ENCODE measurements at places on chromosomes 5 and 9.

DNA sequence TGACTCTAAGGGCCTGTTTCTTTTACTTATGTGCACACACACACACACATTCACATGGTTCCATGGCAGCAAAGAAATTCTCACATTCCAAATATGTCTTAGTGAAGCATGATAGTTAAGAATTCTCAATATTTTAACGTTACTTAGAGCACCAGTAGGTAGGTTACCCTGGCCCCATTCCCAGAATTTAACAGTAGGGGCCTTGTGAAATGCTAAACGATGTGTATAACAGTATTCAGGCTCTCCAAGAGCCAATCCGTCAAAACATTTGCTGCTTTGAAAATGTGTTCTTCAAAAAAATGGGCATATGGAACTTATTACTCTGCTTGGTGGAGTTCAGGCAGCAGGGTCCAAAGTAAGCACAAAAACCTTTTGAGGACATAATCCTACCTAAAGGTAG is 93.7 kb upstream of the DAB2 start:
- no peak for DNase-seq

DNA sequence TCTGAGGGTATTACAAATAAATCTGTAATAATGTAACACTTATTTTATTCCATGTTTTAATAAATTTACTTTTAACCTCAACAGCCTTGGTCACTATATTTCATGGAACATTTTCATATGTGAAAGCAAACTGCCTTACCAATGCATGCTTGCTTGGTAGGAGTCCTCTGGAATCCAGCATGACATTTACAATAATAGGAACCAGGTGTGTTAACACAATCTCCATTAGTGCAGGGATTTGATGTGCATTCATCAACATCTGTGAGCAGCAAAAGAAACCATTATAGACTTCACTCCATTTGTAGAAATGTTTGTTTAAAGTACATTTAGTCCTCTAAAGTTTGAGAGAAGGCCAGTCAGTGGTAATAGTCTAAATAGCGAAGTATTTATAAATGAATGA is 159.4 kb downstream of the FBN2 start:
- no peak for DNase-seq

DNA sequence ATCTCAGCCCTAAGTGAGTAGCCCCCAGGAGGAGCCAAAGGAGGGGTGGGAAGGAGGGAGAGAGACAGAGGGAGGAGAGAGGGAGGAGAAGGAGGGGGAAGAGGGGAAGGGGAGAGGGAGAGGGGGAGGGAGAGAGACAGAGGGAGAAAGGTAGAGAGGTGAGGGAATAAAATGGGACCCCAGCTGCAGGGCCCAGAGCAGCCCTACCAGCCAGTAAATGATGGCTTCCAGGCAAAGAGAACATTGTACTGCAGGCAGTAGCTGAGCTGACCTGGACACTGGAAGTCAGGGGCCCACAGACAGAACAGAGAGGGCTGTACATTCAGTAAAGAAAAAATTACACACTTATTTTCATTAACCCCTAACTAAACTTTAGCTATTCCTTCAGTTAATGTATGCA is 57.8 kb upstream of the GNE start:
- DNase-seq: no peak

GRCh38 chr9:20551236-20551635 is 71.1 kb downstream of the MLLT3 start:
- no peak for DNase-seq

GRCh38 chr9:122396614-122397148 is 25.9 kb downstream of the PTGS1 start:
- DNase-seq: no peak

DNA sequence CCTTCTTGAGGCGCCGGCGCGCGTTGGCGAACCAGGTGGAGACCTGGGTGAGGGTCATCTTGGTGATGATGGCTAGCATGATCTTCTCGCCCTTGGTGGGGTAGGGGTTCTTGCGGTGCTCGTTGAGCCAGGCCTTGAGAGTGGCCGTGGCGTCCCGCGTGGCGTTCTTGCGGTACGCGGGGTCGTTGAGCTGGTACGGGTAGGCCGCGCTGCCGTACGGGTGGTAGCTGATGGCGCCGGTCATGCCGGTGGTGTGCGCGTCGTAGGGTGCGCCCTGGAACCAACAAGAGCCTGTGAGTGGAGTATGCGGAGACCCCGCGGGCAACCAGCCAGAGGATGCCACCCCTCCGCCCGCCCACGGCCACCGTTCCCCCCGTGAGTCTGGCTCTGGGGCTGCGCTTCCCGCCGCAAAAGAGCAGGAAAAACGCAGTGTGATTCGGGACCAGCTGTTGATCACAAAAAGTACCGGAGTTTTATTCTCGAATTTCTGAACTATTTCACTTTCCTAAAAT is 1.9 kb downstream of the IRX2 start:
- DNase-seq: no peak

- DNase-seq: no peak
These were observed 88.3 kb downstream of the DROSHA start for GRCh38 chr5:31443572-31443971.

GRCh38 chr5:175059687-175060211 is 335.4 kb downstream of the MSX2 start:
- DNase-seq: no peak

DNA sequence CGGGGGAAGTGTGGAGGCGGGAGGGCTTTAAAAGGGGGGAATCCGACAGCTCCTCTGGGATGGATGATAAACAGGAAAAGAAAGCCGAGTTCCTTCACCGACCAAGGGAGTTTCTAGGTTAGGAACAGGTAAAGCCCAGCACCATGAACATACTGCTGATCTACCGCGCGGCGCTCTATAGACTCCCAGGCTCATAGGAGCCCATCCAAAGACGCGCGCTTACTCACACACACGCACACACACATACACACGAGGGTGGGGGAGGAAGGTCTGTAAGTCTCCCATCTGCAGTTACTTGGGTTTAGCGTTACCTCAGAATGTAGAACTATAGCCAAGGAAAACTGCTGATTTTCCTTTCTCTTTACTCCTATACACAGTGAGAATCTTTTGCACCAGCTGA is 2.6 kb upstream of the GABRB2 start:
- DNase-seq: no peak

DNA sequence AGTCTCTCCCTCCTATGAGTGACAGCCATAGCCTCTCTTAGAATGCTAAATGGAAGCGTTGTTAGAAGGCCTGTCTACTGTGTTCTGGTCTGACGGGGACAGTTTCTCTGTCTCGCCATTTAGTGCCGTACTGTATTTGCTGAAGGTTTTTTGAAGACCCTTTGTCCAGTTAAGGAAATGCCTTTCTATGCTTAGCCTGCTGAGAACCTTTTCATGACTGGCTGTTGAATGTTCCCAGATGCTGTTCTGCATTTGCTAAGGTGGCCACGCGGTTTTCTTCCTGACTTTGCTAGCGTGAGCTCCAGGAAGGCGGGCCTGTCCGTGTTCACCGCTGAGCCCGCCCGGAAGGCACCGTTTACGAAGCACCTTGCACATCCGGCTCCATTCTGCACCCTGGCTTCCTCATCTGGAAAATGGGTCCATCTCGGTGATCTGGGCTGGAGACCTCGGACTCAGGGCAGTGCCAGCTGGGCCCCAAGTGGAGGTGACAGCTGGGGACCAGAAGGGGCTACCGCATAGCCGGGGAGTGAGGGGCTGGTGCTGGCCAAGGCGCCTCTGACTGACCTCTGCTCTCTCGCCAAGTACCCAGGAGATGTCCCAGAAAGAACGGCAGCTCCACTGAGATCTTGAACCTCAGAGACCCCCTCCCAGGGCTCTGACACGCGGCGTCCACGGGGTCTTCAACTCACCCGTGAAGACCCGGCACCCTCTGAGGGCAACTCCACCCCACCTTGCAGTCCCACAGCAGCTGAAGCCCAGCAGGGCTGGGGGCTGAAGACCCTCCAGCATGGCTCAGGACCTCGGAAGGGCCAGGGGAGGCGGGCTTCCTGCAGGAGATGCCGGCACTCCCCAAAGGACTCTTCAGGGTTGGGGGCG is 52.5 kb upstream of the NKD2 start:
- no peak for DNase-seq

DNA sequence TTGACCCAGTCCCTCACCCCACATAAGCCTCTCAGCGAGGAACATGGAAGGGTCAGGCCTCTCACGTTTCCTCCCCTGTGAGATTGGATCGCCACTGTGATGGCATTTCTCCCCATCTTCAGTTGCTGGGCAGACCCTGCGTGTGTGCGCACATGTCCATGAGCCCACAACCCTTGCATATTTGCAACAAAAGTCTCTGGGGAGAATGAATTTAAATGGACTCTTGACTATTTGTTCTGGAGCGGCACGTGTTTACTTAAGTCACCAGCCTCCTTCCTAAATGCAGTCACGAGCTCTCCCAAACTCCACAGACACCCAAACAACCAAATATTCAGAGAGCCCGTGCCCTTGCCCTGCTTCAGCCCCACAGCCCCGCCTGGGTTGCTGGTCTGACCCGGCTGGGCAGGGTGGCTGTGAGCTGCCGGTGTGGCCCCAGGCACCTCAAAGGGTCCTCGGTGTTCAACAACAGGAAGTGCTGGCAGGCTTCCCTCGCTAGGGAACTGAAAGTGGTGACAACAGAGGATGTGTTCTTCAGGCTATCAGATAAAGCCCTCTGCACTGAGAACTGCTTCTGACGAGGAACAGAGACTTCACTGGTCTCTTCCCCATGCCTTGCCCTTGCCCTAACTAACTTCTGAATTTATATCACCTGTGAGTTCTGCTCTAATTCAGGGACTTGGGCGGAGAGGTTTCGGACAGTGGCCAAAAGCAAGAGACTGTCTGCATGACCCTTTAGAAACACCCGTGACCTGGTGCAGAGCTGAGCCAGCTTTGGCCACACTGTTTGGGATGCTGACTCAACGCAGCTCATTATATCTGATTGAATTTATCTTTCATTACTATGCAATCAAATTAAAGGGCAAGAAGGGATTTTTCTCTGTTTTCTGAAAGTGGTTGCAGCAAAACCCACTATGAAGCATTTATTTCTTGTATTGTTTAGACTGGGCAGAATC is 19.2 kb upstream of the CD180 start:
- peak; percentile 76 for DNase-seq

GRCh38 chr9:127360829-127361228 is 36.1 kb upstream of the SLC2A8 start:
- DNase-seq: no peak

GRCh38 chr5:142501890-142502289 is 177.1 kb upstream of the SPRY4 start:
- DNase-seq: no peak

DNA sequence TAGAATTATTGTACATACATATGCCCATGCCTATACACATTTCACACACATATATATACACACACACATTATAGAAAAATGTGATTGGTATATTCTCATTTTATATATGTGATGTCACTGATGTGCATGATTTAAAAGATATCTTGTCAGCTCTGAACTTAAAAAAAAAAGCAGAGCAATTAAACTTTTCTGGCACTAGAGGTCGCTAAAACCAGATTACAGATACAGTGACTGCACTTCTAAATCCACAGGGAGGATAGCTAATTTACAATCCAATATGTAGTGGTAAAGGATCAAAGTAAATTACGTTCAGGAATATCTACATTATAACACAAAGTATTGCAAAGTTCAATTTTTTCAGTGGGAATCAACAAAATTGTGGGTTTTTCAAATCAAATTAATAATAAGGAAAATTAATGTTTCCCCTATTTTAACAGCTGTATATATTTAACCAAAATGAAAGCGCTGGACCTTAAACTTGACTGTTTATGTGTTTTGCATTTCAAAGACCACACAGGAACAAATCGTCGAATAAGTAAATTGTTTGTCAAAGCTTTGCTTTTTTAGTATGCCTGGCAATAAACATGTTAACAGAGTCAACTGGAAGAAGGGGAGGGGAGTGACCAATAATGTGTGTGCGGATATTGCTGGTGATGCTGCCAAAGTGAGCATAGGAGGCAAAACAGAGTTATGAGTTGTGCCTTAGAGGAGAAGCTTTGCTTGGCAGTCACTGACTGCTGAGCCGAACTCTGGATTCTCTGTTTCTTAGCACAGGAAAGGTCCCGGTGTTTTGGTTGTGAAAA is 1201.4 kb upstream of the C9orf72 start:
- DNase-seq: no peak

- no peak for DNase-seq
These were observed 1.9 kb downstream of the SPRY4 start for GRCh38 chr5:142322747-142323479.

DNA sequence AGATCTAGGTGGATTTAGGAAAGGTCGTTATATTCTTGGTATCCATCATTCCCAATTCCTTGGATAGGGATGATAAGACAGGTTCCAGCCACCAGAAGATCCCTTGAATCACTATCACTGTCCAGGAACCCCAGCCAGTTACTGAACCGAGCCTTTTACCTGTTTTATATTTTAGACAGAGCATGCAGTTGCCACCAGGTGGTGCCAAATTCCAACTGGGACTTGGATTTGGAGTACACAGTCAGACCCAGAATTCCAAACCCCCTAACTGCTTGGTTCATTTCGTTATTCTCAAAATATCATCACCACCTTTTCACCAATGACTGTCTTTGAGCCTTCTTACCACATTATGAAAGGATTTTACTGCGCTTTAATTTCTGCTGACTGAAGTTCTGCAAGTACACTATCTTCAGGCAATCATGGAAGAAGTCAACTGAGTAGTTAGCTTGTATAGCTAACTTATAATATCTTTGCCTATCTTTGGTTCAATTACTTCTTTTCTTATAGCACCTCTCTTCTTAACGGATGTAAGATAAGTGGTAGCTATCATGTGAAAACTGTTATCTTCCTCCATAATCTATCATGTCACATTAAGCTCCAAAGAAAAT is 191.8 kb downstream of the PRR16 start:
- no peak for DNase-seq

GRCh38 chr5:123538670-123539459 is 26.9 kb downstream of the CSNK1G3 start:
- no peak for DNase-seq

DNA sequence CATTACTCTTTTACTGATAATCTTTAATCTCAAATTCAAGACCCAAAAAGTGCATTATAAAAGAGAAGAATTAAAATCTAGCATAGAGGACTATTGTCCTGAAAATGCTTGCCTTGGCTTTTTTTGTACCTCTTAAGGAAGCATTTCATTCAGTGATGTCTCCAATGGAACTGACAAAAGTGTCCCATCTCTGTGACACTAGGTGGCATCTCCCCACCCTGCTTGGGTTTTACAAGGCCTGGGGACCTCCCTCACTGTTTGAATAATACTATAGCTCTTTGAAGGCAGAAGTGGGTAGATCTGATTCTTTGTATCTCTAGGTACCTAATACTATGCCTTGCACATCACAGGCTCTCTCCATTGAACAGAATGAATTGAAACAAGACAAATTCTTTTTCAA is 180.6 kb downstream of the EPB41L4A start:
- peak; percentile 8 for DNase-seq

GRCh38 chr5:114427204-114427603 is 65.3 kb downstream of the KCNN2 start:
- no peak for DNase-seq

- no peak for DNase-seq
These were observed 348.7 kb downstream of the GLIS3 start for GRCh38 chr9:3951161-3951665.
